ENCODE measurements at places on chromosomes 7 and 10.
A peak's percentile ranks its signal among the peaks of the same experiment; 100 is the strongest.

GRCh38 chr10:60977161-60978122 is 33.5 kb upstream of the RHOBTB1 start:
- no peak for DNase-seq

- peak; percentile 87 for DNase-seq
Measured at GRCh38 chr7:1669954-1670893, at the start of gene ELFN1. Gene ELFN1, plus strand, starts transcription at chr7:1670277. Its CDS starts 74,320 bp downstream, at chr7:1744597.

DNA sequence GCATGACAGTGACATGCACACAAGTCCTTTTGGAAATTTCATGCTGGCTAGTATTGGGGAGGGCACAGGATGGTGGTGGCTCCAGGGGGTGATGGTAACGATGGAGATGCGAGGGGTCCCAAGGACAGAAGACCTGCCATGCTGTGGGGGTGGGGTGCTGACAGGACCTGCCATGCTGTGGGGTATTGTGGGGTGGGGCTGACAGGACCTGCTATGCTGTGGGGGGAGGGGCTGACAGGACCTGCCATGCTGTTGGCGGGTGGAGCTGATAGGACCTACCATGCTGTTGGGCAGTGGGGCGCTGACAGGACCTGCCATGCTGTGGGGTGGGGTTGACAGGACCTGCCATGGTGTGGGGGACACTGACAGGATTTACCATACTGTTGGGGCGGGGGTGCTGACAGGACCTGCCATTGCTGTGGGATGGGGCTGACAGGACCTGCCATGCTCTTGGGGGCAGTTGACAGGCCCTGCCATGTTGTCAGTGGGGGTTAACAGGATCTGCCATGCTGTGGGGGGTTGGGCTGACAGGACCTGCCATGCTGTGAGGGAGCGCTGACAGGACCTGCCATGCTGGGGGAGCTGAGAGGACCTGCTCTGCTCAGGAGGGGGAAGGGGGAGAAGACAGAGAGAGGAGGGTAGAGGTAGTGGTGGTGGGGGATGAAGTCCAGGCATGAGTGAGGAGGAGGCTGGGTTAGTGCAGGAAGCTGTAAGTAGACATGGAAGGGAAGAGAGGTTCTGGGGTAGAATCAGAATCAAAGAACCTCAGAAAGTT is 36.2 kb upstream of the RET start:
- DNase-seq = no peak

DNA sequence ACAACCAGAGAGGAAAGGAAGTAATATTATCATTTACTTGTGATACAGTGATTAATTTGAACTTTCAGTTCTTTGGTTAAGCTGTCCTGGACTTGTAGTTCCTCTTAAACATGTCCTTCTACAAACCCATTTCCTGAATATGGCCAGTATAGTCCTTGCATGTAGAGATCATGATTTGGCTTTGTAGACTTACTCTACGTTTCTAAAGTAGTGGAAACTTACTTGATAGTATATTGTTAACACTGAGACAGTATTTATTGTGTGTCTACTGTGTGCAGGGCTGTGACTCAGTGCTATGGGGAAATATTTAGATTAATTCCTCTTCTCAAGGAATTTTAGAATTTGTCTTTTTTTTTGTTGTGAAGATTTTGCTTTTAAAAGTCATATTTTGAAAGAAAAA is 109.5 kb downstream of the NRF1 start:
- DNase-seq = no peak

GRCh38 chr10:12890958-12891357 is 110.6 kb downstream of the CCDC3 start:
- DNase-seq = no peak

DNA sequence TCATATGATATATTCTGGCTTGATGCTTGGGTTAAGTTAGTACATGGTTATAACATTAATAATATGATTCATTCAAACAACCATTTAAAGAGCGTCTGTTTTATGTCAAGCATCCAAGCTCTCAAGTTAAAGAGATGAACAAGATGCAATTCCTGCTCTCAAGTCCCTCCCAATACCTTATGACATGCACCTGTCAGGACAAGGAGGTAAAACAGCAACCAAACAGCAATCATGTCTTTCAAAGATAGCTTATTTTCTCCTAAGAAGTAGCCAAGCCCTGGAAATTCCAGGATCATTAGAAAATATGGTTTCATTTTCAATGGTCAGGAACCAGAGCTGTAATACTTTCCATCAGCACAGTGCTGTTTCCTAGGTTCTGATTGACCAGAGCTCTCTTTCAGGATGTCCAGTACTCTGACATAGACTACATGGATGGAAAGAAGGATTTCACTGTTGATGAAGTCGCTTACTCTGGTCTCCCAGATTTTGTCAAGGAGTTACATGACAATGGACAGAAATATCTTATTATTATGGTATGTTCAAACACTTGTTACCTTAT is 29.0 kb downstream of the MGAM2 start:
- DNase-seq = no peak

- no peak for DNase-seq
Measured at GRCh38 chr7:121005996-121006584, 17.6 kb downstream of the CPED1 start.

GRCh38 chr7:137828456-137828855 is 18.3 kb downstream of the DGKI start:
- no peak for DNase-seq

GRCh38 chr10:89278900-89279392 is 22.9 kb upstream of the IFIT2 start:
- DNase-seq = no peak

DNA sequence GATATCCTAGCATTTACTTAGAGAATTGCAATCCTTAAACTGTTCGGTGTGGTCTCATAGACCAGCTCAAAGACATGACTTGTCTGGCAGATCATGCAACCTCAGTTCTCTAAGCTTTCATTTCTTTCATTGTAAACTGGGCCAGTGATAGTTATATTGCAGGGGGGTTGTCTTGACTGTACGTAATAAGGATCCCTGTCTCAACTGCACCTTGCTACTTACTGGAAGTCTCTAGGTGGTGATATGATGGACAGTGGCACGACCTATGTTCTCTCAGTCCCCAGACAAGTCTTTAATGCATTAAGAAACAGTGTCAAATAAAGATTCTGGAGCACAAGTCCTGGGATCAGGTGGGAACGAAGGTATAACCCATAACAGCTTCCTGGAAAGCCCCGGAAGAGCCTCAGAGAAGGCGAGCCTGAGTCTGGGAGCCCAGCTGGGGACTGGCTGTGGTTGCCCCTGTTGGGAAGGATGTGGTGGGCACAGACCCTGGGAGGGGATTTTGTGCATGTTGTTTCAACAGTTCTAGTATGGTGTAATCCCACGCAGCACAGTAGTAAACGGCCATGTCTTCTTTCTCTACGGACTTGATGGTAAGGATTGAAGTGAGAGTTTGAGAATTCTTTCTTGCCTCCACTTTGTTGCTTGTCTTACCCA is 26.0 kb upstream of the TARP start:
- no peak for DNase-seq

GRCh38 chr10:110775020-110775375 is 96.7 kb upstream of the PDCD4 start:
- no peak for DNase-seq
